Adipose tissue (tissue), 3 donors: ENCODE measurements at places on chromosomes 7 and 10. TPM values are rescaled to one million over a fixed set of nuclear protein-coding genes. Genes with fewer than 3 reads are reported as not detected.

The OR6B1 gene
- polyA plus RNA-seq = 0.03 TPM

The ACSM6 gene
- polyA plus RNA-seq = 0.22 TPM

The POLR2J3 gene
- polyA plus RNA-seq = 33.7 TPM

The EPHB4 gene
- 37.5 TPM for polyA plus RNA-seq

The PAPOLB gene
- polyA plus RNA-seq = not detected

The FAM131B gene
- polyA plus RNA-seq = 0.37 TPM

The ZNF117 gene
- polyA plus RNA-seq = 26.5 TPM
